Stimulated activated CD8-positive, alpha-beta memory T cell treated with anti-CD3 and anti-CD28 coated beads, Interleukin-7, amount 100 ng/mL, for 24 hours (primary cell): ENCODE measurements at places on chromosomes 5 and 9.

- no peak for DNase-seq
Observed at GRCh38 chr5:160960592-160960991, 108.6 kb upstream of the ATP10B start.

DNA sequence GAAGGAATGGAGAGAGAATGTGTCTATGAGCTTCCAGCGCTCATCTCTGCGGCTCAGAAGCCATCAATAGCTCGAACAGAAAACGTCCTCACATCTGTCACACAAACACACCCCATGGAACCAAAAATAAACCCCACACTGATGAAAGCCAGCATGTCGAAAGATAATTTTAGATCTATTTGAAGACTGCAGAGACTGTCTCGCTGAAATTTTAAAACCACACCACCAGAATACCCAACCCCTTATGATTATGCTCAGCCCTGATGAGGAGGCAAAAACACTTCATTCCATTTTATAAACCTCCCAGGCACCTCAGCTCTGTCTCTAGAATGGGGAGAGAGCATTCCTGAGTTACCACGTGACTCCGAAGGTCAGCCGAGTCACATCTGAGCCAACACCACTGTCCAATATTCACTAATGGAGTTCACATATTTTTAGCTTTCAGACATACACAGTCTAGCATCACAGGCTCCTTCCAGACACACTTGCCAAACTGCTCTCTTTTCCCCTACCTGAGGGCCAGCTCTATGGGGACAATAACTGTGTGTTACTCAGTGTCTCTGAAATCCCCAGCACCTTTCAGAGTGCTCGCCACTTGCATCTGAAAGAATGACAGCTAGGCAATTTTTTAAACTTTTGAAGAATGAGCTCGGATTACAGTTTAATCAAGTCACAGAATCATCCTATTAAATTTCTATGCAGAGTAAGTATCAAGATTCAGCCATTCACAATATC, 63.2 kb downstream of the SERINC5 start:
- no peak for DNase-seq

- DNase-seq = no peak
Observed at GRCh38 chr5:164672931-164673694, 1167.7 kb downstream of the MAT2B start.

DNA sequence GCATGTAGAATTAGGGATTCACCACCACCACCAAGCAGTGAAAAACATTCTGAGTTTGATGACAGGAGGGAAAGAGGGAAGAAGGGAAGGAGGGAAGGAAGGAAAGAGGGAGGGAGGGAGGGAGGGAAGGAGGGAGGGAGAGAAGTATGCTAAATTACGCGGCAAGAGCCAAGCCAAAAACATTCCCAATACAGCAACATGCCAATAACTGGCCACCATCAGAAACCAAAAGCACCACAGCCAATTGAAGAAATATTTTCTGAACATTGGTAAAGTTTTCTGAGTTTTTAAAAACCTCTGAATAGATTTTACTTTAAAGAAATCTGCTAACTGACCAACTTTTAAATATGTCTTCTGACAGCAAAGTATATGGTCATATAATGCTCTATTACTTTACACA, 36.0 kb downstream of the FNIP1 start:
- no peak for DNase-seq

DNA sequence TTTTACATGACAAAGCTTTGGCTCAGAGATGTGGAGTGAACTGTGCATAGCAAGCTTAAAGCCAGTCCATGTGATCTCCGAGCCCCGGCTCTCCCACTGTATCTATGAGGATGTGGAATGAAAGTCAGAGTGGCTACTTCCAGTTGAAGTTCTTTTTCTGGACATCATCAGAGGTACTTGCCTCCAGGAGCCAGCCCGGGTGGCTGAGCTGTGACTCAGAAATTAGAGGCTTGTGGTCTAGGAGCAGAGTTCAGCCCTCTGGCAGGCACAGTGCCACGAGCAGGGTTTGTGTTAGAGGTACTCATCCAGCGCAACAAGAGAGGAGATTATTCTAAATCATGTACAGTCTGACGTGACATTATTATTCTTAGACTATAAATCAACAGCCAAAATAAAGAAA, 322.5 kb downstream of the CDK5RAP2 start:
- DNase-seq = no peak

- no peak for DNase-seq
Observed at GRCh38 chr5:23446424-23446823, 61.0 kb upstream of the PRDM9 start.

GRCh38 chr5:94623877-94624276, 5.4 kb downstream of the SLF1 start:
- DNase-seq = no peak
